ENCODE measurements at places on chromosomes 13 and 19. TPM values are rescaled to one million over a fixed set of nuclear protein-coding genes. Genes with fewer than 3 reads are reported as not detected.

TMEM59L gene
- total RNA-seq = 5.9 TPM

MUC16 gene
- 0.41 TPM for total RNA-seq

TLE6 gene
- total RNA-seq = 3.7 TPM

HS6ST3 gene
- total RNA-seq = 1.2 TPM

GRCh38 chr13:70386919-70387318 lies 278.7 kb upstream of the KLHL1 start:
- no peak for DNase-seq

- DNase-seq = no peak
Measured at GRCh38 chr19:33281296-33281926, 20.9 kb downstream of the CEBPA start.

FXYD1 gene
- total RNA-seq = 31.8 TPM

- peak; percentile 36 for DNase-seq
Measured at GRCh38 chr13:77029436-77029835, 2.5 kb upstream of the FBXL3 start.

DNA sequence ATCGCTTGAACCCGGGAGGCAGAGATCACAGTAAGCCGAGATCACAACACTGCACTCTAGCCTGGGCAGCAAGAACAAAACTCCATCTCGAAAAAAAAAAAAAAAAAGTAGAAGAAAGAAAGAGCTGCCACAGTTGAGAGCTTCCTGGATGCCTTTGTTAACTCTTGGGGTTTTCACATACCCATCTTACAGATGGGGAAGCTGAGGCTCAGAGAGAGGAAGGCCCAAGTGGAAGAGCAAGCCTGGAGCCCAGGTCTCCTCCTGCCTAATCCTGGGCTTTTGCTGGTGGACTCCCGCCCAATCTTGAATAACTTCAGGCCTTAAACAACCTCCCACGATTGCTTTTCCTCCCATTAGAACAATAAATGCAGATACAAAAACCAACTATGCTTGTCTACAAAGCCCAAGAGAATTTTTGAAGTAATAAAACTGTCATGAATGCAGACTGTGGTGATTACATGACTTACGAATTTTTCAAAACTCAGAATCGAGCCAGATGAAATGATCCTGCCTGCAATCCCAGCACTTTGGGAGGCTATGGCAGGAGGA lies 41.7 kb downstream of the LTBP4 start:
- DNase-seq = peak; percentile 43

GRCh38 chr19:45954156-45954555 lies 19.5 kb downstream of the NOVA2 start:
- DNase-seq = no peak

GRCh38 chr13:91648012-91648411 lies 249.6 kb downstream of the GPC5 start:
- DNase-seq = no peak

DNA sequence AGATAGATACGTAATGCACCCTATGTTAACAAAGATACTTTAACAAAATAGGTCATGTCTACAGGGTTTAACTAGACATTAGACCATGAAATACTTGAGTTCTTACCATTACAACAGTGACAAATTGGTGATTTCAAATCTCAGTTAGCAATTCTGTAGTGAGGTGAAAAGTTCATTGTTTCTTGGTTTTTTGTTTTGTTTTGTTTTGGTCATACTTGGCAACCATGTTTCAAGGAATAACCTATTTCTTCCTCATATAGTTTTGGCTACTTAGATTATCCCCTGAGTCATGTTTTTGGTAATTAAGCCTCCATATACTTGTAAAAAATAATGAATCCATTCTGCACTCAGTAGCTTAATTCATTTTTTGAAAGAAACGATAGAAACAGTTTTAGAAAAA lies 1200.4 kb downstream of the DIAPH3 start:
- no peak for DNase-seq

GRCh38 chr13:59519819-59520218 lies 643.9 kb downstream of the DIAPH3 start:
- DNase-seq = no peak

HCST gene
- 16.7 TPM for total RNA-seq

SMIM44 gene
- not detected for total RNA-seq

DNA sequence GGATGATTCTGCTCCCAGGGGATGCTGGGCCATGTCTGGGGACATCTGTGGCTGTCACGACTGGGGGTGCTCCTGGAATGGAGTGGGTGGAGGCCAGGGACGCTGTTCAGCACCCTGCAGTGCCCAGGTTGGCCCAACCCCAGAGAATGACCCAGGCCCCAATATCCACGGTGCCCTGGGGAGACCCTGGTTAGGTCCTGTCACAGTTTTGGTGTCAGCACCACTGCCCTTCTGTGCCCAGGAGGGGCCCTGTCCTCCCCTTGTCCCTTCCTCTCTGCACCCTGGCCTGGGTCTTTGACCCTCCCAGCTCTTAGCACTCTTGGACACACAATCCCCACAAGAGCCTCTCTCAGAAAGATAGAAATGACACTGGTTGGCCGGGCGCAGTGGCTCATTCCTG lies 85.3 kb downstream of the GADD45B start:
- peak; percentile 55 for DNase-seq

DNA sequence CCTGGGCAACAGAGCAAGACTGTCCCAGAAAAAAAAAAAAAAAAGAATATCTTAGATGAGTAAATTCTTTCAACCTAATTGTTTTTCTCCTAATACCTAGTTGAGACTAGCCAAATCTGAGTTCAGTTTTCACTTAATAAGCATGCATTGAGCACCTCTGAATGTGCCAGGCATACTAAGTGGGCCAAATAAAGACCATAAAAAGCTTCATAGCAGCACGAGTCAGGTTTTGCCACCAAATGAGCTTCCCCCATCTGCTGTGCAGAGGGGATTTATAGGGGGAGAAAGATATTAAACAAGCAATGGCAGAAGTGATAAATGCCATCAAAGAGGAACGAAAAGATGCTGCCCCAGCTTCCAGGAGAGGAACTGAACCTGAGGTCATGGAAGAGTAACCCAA lies 11.4 kb downstream of the THSD1 start:
- DNase-seq = no peak

DNA sequence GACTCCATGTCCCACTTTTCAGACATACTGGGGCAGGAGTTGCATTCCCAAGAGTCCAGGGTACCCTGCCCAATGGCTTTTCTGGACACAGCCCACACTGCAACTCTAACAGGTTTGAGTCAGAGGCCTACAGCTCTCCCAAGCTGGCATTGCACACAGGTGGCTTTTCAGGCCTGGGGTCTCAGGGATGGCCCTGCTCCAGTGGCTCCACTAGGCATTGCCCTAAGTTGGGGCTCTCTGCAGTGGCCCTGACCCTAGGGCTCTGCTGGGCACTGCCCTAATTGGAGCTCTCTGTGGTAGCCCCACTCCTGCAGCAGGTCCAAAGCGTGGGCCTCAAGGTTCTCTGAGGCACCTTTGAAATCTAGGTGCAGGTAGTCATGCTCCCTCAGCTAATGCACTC lies 408.8 kb downstream of the SUCLA2 start:
- no peak for DNase-seq

FBN3 gene
- total RNA-seq = 0.44 TPM

Measured in kidney (tissue), 22 donors.